ENCODE measurements at places on chromosomes 5 and 9.

DNA sequence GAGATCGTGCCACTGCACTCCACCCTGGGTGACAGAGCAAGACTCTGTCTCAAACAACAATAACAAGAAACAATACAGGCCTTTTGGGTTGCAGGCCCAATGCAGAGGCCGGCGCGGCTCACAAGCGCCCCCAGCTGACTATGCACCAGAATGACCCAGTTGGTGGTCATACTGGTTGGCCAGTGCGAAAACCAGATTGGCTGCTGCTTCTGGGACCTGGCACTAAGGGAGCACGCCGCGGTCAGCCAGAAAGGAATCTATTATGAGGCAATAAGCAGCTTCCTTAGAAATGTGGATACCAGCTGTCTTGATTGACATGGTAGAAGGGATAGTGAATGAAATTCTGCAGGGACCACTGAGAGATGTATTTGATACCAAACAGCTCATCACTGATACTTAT, 35.0 kb downstream of the RANBP17 start:
- DNase-seq, result no peak

- DNase-seq, result no peak
Measured at GRCh38 chr9:115952430-115953292, 200.9 kb upstream of the PAPPA start.

DNA sequence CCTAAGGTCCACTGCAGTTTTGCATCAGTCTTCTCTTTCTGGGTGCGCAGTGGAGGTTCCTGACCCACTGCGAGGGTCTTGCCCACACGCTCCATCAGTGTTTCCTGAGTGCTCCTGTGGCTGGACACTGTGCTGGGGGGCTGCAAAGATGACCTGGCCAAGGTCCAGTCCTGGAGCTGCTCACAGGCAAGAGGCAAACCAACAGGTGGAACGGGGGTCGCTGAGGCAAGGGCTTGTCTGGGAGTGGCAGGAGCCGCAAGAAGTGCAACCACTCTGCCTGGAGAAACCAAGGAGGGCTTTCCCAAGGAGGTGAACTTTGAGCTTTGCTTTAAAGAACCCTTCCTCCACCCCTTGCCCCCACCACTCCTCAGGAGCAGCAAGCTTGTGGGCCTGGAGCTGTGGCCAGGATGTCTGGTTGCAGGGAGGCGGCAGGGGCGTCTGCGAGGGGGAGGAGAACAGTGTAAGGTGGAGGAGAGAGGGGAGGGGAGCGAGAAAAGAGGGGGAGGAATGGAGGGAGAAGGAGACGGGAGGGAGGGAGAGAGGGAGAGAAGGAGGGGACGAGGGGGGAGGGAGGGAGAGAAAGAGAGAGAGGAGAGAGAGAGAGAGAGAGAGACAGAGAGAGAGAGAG, 444 bp upstream of the CPLX2 start:
- DNase-seq, result no peak

DNA sequence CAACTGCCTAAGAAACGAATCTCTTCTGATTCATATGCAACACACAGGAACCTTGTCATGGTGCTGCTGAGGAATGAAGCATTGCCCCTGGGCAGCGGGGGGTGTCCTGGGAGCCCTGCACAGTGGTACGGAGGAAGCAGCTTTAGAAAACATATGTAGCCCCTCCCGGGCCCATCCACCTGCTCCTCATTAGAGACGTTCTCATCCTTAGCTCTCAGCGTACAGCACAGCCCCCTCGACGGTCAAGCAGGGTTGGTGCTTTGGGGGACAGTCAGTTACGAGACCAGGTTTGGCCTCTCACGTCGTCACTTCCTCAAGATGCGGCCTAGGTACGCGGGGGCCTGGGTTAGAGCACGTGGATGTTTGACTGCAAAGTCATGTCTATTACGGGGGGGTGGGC, 28.4 kb upstream of the LAMC3 start:
- no peak for DNase-seq

DNA sequence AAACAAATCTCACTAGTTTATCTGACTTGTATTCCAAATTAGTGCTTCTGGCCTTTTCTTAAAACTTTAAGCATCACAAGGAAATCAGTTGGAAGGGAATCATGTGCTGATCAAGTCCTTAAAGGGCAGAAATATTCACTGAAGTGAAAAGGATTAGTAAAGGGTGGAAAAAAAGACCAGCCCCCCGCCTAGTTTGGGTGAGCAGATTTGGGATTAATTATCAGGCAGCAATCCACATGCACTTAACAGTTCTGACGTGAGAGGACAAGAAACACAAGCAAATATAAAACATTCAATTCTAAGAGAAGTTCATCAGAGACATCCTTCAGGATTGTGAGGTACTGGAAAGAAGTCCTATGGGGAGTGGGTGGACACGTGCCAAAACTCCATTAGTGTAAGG, at the start of gene TYRP1:
TSS of gene TYRP1 (plus strand) at position 245 of the 400 bp plus-strand sequence. CDS start 612 bp downstream, outside the sequence.
- DNase-seq, result no peak

DNA sequence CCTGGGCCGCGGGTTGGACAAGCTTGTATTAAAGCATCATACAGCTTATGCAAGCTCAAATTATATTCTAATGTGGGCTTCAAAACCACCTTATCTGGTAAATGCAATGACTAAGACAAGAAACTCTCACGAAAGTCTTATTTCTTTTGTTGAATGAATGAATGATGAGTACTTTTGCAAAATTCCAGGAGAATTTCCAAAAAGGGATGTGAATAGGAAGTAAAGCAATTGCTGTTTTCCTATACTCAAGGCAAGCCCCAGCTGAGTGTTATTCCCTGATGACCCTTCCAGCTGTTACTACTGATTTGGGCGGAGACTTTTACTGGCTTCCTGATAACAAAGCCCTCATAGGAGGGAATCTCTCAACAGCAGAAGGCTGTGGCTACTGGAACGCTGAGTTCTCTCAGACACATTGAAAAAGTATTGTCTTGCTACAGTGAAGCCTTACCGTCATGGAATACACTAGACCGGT, 162.8 kb downstream of the SREK1 start:
- no peak for DNase-seq

DNA sequence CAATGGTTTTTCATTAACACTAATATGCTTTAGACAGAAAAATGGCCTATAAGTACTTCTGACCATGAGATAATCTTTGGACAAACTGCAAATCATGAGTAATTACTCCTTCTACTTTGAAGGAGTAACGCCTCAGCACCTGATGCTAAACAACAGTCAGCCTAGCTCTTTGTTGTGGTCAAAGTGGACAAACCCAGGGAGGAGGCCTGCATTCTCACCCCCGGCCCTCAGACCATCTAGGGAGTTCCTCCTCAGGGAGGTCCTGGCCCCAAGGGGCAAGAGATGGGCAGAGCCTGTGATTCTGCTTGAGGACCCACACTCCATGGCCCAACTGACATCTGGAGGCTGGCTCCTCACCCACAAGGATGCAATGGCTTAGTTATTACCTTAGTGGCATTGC, 48.2 kb upstream of the ANGPTL2 start:
- DNase-seq, result no peak
